ENCODE measurements at places on chromosomes 5 and 9.

- DNase-seq: no peak
Measured at GRCh38 chr5:158897444-158898160, 202.1 kb downstream of the EBF1 start.

DNA sequence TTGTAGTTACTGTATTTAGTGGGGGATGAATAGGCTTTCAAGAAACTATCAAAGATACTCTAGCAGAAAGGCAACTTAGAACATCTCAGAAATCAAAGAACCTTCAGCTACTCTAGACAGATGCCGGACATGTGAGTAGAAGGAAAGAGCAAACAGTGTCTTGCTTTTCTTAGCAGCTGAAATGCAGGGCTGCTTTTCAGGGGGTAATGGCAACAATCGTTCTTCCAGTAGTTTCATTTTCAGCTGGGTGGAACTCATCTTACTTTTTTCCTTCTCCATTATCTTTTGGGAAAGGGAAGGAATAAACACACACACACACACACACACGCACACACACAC, 281.6 kb downstream of the CRB2 start:
- DNase-seq: no peak

DNA sequence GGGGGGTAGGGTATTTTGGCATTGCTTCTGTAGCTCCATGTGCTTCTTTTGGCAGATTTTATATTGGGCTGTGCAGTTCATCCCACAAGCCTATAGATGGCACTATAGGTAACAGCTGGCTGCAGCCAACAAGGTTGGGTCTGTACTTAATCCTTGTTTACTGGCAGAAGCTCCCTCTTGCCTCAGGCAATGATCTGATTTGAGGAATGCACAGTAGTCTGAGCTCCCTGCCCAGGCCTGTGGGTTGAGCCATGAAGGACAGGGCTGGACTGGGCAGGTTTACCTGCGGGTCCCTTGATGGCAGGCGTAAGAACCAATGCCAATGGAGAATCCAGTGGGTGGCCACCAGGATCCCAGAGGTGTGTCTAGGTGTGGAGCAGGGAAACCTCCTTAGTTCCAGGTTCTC, 11.7 kb upstream of the OR1J2 start:
- peak; percentile 3 for DNase-seq

- no peak for DNase-seq
Measured at GRCh38 chr5:81755320-81755719, 4.4 kb upstream of the SSBP2 start.

- no peak for DNase-seq
Measured at GRCh38 chr5:81779916-81780266, 29.0 kb upstream of the SSBP2 start.

DNA sequence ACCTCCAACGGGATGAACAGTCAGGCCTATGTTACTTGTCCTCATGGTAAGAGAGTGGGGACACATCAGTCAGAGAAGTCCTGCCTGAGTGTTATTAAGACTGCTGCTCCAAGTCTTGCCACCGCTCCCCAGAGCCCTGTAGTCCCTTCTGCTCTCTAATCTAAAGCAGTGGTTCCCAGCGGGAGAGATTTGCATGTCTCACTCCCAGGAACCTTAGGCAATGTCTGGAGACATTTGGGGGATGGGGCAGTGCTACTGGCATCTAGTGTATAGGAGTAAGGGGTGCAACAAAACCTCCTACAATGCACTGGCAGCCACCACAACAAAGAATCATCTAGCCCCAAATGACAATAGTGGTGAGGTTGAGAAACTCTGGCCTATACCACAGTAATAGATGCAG, 2.6 kb upstream of the SVEP1 start:
- DNase-seq: no peak

- DNase-seq: no peak
Measured at GRCh38 chr9:87887661-87888480, 5.2 kb downstream of the SPATA31E1 start.

- no peak for DNase-seq
Measured at GRCh38 chr5:159047086-159047485, 52.6 kb downstream of the EBF1 start.

Data from GM18507 (cell line).